Stimulated activated CD4-positive, alpha-beta T cell treated with anti-CD3 and anti-CD28 coated beads, TNF-alpha, amount 100 ng/mL, for 1 hour (primary cell): ENCODE measurements at places on chromosomes 5 and 9.

DNA sequence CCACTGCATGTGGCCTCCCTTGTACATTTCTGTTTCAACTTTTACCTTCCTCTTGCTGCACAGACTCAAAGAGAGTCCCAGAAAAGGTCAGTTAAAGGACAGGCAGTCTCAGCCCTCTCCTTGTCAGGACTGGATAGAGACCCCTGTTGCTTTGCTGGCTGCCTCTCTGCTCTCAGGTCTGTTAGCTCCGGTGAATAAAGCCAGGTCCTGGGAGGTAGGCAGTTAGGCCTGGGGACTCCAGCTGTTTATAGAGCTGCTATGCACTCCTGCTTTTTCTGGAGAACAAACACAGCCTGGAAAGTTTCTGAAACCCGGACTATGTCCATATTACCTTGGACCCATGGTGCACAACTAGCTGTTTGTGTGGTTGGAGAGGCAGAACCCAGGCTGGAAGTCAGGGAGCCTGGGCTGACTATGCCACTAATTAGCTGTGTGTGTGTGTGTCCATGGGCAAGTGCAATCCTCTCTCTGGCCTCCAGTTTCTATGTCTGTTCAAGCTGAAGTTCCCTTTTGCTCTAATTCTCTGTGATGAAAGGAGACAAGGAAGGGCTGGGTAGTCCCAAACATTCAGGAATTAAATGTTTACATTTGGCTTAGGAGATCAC lies 42.9 kb downstream of the GLRA1 start:
- no peak for DNase-seq

DNA sequence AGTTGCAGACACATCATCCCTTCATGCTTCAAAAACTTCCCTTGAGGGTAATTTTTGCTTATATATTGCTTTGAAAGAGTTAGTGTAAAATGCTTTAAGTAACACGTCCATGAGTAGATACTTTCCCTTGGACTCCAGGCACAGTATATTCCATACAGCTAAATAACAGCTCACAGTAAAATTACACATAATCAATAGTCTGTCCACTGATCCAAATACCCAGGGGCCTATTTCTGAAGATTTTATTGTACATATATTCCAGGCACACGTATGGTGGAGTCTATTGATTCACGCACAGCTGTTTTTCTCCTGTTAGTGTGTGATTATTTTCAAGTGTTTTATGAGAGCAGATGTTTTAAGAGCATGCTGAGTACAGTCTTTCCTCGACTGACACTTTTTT lies 223.7 kb upstream of the GRAMD2B start:
- no peak for DNase-seq

- no peak for DNase-seq
These were observed 33.1 kb upstream of the MYOT start for GRCh38 chr5:137834498-137835049.

- no peak for DNase-seq
These were observed 44.7 kb downstream of the ERAP1 start for GRCh38 chr5:96763026-96763425.

GRCh38 chr9:23041466-23041865 lies 594.8 kb downstream of the DMRTA1 start:
- DNase-seq = no peak

DNA sequence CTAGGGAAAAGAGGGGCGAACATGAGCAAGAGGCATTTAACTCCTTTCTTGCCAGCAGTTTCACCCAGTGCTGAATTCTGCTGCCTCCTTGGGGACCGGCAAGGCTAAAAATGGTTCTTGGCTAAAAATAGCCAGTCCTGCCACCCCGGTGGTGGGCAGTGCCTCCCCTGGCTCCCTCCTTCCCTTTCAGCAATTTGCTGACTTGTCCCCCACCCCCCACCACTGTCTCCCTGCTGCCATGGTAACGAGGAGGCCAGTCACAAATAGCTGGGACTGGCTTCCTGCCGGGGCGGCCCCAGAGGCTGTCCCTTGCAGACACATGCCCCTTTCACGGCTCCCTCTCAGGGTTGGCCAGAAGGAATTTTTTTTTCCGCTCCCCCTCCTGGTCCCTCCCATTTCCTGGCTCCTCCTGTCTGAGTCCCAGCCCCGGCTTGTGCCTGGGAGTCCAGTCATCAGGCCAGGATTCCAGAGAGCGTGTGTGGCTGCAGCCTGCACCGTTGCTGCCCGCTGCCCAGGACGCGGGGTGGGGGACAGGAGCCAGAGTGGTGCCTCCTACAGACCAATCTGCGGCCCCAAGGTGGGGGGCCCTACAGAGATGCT lies 130.3 kb downstream of the RGS3 start:
- DNase-seq = no peak

GRCh38 chr5:72252574-72253155 lies 67.4 kb downstream of the MRPS27 start:
- DNase-seq = no peak
